ENCODE measurements at places on chromosomes 1 and 21.

GRCh38 chr21:27799861-27800260 lies 833.0 kb upstream of the ADAMTS5 start:
- no peak for DNase-seq

- no peak for DNase-seq
Observed at GRCh38 chr1:147635342-147635741, 35.0 kb downstream of the ACP6 start.

DNA sequence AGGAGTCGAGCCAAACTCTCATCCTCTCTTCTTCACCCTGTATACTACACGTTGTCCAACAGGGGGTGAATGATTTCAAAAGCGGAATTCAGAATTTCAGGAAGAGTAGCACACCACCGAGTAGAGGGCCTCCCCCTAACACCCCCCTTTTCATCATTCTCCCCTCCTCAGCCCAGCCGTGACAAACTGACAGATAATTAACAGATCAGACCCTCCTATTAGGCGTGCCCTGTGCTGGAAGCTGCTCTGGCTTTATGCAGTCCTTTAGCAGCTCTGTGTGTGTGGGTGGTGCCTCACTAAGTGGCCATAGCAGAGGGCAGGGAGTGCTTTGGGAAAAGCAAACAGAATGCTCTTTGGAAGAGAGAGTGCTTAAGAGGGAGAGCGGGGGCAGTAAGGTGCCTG lies 44.3 kb downstream of the PEX14 start:
- no peak for DNase-seq

- no peak for DNase-seq
Observed at GRCh38 chr1:14366091-14367018, 232.1 kb upstream of the KAZN start.

GRCh38 chr1:58921751-58922150 lies 137.9 kb upstream of the JUN start:
- DNase-seq: no peak

DNA sequence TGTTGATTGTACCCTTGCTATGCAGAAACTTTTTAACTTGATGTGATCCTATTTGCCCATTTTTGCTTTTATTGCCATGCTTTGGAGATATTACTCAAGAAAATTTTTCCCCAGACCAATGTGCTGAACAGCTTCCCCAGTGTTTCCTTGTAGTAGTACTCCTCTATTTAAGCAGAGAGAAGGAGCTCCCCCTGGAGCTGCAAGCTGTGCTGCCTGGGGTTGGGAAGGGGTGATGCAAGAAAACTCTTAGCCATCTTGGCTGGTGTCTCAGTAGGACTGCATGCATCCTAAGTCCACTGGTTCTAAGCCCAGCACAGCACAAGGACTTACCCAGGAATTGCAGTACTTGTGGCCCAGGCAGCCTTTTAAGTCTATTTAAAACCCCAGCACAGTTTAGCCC lies 121.6 kb downstream of the NTMT2 start:
- DNase-seq: no peak

- no peak for DNase-seq
Observed at GRCh38 chr1:211638689-211639101, 36.7 kb downstream of the NEK2 start.

GRCh38 chr1:16218014-16218673 lies 5.7 kb upstream of the ARHGEF19 start:
- no peak for DNase-seq

GRCh38 chr1:40143891-40144575 lies 17.2 kb upstream of the RLF start:
- DNase-seq: peak; percentile 75

DNA sequence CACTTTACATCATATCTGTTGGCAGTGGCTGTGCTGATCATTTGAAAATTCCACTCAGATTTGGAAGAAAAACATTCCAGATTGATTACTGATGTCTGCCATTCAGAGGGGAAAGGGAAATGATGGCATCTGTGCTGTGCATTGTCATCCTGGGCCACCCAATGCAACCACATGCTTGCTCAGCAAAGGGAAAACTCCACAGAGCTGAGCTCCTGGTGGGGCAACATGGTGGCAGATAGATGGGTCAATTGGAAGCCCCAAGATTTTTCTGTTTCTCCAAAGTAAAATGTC lies 11.8 kb downstream of the OXCT2 start:
- DNase-seq: no peak

DNA sequence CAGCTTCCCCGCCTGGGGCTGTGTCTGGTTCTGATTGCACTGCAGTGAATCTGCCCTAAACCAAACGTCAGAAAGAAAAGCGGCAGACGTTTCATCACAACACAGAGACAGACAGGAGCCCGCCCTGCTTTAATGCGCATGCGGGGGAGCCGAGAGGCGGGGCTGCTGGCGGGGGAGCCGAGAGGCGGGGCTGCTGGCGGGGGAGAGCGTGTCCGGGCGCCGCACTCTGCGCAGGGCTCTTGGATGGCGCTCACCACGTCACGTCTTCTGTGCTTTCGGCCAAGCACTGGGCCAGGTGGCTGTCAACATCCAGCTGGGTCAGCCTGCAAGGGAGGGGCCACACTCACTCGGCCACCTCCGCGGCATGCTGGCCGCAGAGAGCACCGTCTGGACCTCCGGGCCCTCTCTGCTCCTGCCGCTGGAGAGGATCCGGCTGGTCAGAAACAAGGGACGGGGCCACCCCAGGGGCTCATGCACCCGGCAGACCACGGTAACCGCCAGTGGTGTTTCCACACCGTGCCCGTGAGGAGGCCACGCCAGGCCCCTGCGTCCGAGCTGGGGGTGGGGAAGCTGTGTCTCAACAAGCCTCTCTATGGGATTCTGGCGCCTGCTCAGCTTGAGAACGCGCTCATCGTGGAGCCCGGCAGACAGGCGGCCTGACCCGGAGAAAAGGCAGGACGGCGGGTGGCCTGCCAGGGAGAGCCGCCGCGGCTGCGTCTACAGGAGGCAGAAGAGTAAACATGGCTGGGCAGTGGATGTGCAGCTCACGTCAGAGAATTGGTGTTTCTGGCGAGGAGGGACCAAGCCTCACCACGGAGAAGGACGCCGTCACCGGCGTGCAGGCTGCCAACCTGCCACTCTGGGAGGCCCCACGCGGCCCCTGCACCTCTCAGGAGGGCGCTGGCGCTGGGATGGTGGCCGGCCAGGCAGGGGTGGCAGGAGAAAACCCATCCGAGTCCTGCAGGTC lies 4.8 kb downstream of the FAAP20 start:
- peak; percentile 86 for DNase-seq

DNA sequence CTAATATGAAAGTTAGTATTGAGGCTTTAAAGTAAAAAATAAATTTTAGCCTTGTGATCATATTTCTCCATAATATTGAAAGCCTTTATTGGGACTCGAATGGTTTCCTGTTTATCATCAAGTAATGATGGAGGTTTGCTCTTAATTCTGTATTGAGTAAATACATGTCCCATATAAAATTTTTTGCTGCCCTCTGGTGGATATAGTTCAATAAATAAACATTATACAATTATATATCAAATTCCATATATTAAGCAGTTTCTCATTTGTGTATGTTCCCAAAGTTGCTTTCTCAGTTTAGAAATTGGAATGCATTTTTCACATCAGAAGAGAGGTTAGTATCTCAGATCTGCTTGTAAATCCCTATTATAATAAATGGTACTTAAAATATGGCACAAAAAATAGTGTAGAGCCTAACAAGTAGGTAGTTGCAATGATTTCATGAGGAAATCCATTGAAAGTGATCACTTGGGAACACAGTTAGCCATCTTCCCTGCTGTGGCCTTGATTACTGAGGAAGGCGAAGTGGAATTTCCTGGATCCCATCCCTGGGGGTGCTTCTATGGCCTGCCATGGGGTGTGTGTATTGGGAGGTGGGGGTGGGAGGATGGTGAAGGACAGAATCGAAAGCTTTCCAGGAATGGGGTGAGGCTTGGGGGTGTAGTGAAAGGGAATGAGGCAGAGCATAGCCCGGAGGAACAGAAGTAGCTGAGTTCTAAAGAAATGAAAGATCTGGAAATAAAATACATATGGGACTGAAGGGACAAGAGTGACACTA lies 84.1 kb upstream of the C21orf91 start:
- no peak for DNase-seq

DNA sequence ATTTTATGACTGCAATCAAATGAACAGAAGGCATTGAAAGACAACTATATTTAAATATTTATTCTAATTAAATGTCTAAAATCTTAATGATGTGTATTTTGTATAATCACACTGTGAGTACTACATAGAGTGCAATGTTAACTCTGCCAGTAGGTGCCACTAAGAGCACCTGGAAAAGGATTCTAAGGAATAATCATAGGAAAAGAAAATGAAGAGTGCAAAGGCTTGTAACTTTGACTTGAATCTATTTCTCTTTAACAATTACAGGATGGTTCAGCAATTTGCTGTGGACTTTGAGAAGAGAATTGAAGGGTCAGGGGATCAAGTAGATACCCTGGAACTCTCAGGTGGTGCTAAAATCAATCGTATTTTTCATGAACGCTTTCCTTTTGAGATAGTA lies 200.4 kb downstream of the DNM3 start:
- no peak for DNase-seq

DNA sequence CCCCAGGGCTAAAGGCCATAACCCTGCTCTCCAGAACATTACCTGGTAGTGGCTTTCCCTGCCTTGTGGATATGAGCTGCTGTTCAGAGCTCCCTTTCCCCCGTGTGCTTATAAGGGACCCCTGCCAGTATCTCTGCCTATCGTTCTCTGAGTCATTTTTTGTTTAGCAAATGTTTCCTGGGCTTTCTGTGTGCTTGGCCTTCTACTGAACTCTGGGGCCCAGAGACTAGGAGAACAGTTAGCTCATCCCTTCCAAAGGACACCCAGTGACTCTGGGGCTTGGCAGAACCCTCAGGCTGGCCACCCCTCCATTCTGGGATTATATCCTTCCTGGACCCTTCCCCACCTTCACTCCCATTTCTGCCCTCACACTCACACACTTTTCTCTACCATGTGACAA lies 80.8 kb upstream of the POU3F1 start:
- DNase-seq: no peak
